ENCODE measurements at places on chromosomes 3 and 15.

DNA sequence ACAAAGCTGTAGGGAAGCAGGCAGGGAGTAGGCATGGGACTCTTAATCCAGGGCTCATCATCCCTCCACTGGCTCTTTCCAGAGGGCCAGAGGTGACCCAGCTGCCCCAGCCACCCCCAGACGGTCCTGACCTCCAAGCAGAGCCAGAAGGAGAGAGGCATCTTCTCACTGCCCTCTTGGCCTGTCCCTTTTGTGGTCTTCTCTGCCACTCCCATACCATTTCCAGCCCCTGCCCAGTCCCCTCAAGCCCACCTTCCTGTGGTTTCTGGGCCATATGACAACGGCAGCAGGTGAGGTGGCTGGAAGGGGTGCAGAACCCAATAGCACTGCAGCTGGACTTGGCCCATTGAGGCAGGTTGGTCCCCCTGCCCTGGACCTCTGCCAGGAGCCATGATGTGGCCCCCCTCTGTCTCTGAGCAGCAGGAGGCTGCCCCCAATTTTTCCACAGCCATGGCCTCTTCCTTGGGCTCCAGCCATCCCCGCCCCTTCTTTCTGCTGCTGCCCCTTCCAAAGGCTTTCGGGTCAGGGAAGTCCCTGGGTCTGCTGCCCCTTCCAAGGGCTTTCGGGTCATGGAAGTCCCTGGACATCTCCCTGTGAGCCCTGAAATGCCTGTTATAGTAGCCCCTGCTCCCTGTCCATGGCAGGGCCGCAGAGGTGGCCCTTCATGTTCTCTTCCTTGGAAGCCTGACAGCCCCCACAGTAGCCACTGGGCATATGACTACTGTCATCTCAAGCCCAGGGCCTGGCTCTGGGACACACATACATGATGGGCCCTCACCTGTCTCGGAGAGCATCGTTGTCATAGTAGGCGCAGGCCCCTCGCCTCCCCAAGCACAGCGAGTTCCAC, 39.5 kb upstream of the RAB6B start:
- DNase-seq = no peak

GRCh38 chr3:185337231-185337816, 25.6 kb upstream of the MAP3K13 start:
- DNase-seq = no peak

- DNase-seq = no peak
Observed at GRCh38 chr3:22887664-22888291, 315.3 kb upstream of the UBE2E2 start.

- no peak for DNase-seq
Observed at GRCh38 chr3:35737080-35737479, 97.8 kb downstream of the ARPP21 start.

GRCh38 chr3:1506090-1506489, 413.3 kb downstream of the CNTN6 start:
- no peak for DNase-seq

DNA sequence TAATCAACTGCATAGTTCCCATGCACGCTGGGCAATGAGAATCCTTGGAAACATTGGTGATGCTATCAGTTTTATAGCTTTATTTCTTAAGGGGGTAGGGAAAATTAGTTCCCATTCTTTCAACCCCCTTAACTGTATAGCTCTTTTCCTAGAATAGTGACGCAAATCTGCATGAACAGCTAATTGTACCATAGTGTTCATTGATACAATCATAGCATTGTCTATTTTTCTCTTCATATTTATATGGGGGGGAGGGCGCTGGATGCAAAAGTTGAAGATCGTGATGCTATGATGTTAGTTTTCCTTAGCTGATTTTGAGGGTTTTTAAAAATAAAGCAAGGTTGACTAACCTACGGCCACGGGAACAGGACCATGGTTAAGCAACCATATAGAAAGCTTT, 32.4 kb upstream of the SAMMSON start:
- no peak for DNase-seq

GRCh38 chr15:88913017-88913849, at the start of gene MFGE8:
MFGE8 (minus strand) TSS chr15:88913379; CDS start chr15:88913319, 60 bp downstream.
- peak; percentile 37 for DNase-seq

DNA sequence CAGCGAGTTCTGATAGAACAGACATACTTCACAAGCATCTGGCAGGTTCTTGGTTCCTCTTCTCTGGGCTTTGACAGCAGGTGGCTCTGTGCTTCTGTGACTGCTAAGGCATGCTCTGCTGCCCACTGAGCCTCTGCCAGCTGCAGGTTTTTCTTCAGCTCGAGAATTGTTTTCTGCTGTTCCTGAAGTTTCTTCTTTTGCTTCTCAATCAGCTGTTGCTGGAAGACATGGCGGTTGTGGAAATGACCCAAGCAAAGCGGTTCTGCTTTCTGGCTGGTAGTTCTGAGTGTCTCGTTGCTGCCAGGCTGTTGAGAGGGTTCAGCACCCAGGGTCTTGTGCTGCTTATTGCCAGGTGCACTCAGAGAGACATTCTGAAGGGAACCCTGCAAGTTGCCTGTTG, 50.8 kb downstream of the CCDC191 start:
- DNase-seq = no peak

GRCh38 chr3:115659253-115660220, 36.2 kb downstream of the GAP43 start:
- DNase-seq = no peak

GRCh38 chr3:25191673-25192072, 236.4 kb upstream of the RARB start:
- DNase-seq = no peak

DNA sequence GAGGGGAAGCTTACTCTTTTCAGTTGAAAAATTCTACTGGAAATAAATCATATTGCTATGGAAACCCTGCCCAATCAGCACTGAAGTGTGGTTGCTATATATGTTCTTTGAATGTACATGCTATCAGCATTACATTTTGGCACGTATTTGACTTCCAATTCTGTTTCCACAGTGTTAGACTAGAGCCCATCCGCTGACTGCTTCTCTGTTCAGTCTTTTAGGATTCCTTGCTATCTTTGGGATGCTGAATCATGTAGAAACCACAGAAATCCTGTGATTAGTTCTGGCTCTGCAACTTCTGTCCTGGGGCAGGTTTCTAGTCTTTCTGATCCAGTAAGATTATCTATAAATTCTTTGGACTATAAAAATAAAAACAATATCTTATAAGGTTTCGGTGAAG, 128.2 kb upstream of the SLC7A14 start:
- no peak for DNase-seq

GRCh38 chr3:56937580-56937979, 122.9 kb upstream of the SPATA12 start:
- no peak for DNase-seq

DNA sequence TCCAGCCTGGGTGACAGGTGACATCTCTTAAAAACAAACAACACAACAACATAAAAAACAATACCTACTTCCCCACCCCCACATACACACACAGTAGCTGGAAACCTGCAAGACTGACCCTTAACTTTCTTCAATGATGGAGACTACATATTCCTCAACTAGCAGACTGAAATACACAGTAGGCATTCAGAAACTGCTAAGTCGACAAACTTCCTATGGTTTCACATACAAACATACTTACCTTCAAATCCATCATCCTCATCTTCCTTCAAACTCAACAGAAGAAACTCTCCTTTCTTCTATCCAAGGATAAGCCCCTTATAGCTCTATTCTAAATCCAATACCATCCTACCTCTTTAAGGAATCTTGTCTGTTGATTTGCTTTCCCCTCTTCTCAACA, 30.6 kb downstream of the DCUN1D1 start:
- DNase-seq = no peak

- DNase-seq = no peak
Observed at GRCh38 chr3:122679882-122680474, 661 bp upstream of the PARP14 start.

GRCh38 chr15:100733101-100733842, 130.9 kb downstream of the ASB7 start:
- no peak for DNase-seq

DNA sequence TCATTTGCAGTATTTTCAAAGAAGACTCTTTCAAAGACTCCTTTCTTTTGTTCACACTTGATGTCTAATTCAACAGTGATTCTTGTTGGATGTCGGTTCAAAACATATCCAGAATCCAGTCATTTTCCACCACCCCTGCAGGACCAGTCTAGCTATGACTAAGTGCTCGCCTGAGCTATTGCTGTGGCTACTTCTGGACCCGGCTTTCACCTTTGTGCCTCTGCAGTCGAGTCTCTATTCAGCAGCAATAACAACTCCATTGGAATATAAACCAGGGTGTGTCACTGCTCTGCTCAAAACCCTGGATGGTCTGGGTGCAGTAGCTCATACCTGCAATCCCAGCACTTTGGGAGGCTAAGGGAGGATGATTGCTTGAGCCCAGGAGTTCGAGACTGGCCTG, 55.0 kb downstream of the PRICKLE2 start:
- DNase-seq = no peak
